HCT116 (cell line): ENCODE measurements at places on chromosomes 3 and 15. TPM values are rescaled to one million over a fixed set of nuclear protein-coding genes. Genes with fewer than 3 reads are reported as not detected.

GRCh38 chr3:29552051-29552450 is 271.2 kb downstream of the RBMS3 start:
- no peak for DNase-seq

GRCh38 chr3:66473692-66474091 is 27.1 kb downstream of the LRIG1 start:
- no peak for DNase-seq

DNA sequence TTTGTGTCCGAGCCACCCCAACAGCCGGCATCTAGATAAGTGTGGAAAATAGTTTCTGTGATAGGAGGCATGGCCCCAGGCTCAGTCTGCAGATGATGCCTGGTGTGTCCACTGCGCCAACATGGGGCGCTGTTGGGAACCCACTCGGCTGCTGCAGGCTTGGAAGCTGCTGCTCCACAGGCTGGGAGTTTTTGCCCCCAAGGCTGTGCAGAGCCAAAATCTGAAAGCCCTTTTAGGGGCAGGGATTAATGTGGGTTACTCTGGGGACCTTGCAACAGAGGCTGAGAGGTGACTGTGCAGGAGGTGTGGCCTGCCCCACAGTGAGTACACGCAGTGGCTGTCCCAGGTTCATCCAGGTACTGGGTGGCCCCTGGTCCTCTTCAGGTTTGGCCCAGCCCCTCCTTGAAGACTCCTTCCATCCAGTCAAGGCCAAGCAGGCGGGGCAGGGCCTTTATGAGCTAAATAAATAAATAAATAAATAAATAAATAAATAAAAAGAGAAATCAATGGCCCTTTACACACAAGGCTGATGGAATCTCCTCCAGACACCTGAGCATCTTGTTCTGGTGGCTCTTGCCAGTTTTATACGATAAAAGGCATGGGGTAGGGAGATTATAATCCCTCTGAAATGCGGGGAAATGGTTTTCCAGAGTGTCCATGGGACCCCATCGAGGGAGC is 73.8 kb downstream of the AAGAB start:
- DNase-seq, result no peak

- DNase-seq, result no peak
These were observed 129.3 kb downstream of the RBMS3 start for GRCh38 chr3:29410220-29410619.

- no peak for DNase-seq
These were observed 532.8 kb upstream of the TBL1XR1 start for GRCh38 chr3:177729956-177730681.

DNA sequence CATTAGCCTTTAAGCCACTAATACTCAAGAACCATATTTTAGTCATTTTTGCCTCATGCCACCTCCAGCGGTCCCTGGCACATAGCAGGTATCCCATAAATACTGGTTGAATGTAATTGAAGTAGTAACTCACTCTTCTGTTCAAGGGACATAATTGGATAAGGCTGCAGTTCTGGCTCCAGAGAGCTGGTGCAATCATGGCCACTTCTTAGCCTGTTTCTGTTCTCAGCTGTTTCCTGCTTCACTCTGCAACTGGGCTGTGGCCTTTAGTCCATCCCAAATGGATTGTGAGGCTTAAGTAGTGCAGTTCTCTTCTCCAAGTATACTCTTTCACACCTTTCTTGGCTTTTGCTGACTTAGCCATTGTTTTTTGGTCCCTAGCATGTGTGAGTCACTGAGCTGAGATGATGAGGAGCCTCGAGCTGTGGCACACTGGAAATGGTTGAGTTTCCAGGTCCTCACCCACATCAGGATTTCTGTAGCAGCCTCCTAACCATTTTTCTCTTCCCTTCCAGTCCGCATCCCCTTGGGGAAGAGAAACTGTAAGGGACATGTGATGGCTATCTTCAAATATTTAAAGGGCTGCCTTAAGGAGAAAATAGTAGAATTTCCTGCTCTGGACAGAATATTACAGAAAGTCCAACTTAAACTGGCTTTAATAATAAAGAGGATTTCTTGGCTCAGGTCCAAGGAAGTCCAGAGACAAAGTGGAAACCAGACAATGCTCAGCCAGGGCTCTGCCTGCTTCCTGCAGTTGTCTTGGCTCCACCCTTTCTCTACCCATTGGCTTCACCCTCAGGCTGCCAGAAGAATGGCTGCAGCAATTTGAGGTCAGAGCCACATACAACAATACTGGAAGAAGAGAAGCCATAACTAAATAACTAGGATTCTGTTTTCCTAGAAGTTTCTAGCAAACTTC is 305.4 kb upstream of the ROPN1 start:
- DNase-seq, result no peak

DNA sequence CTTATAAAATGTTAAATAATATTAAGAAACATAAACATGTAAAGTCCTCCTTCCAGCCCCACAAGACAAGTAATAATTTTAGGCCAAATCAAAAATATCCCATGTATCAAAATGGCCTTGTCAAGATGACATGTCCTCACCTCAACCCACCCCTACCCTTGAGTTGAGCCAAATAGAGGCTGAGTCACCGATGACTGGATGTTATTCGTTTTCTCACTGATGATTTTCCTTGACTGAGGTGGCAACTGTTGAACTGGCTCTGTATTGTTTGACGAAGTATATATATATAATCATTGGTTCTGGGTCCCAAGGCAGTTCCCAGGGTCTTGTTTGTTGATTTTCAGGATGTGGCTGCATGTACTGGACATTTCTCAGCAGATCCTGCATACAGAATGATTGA is 75.3 kb downstream of the TMEM108 start:
- DNase-seq, result no peak

GRCh38 chr3:187518616-187519015 is 150.4 kb downstream of the RTP4 start:
- no peak for DNase-seq

DNA sequence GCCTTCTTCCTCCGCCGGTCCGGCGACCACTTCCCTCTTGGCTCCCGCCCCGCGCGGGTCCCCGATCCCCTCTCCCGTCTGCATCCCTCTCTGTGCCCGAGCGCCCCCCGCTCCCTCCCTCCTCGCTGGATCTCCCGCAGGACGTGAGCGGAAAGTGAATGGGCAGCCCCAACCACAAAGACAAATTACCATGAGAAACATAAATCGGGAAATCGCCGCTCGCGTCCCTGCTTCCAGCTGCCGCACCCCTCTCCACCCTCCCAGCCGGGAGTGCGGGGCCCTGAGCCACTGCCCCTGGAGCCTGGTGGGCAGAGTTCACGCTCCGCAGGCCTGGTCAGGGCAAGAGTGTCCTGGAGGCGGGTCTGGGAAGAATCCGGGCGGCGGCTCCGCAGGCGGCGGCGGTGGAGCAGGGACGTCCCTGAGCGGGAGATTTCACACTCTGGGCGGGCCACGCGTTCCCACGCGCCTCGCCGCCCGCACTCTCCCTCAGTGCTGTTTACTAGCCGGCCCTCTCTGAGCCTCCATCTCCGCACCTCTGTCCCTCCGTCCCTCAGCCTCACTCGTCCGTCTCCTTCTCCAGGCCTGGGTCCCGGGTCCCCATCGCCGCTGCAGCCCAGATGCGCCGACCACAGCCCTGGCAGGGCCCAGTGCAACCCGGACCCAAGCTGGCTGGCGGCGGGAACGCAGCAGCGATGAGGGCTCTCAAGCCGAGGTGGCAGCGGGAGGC is 835 bp downstream of the SEMA5B start:
- no peak for DNase-seq

GRCh38 chr3:162512488-162512887 is 1015.9 kb downstream of the OTOL1 start:
- DNase-seq, result no peak

GRCh38 chr3:143956838-143957237 is 14.8 kb upstream of the DIPK2A start:
- DNase-seq, result no peak

GRCh38 chr15:40450047-40450446 is 9.3 kb downstream of the BAHD1 start:
- no peak for DNase-seq

The AP3B2 gene
- 0.07 TPM for total RNA-seq

The AADACL2 gene
- total RNA-seq, result not detected

The ZMYND10 gene
- 3.3 TPM for total RNA-seq

The BBS4 gene
- 10.0 TPM for total RNA-seq

The XCR1 gene
- total RNA-seq, result not detected

The TM6SF1 gene
- total RNA-seq, result not detected

The NR1I2 gene
- 0.07 TPM for total RNA-seq

The PAK2 gene
- 69.6 TPM for total RNA-seq

The GOLGA8J gene
- not detected for total RNA-seq

The KCNMB2 gene
- total RNA-seq, result not detected
